HCT116 (cell line): ENCODE measurements at places on chromosomes 3 and 15. TPM values are rescaled to one million over a fixed set of nuclear protein-coding genes. Genes with fewer than 3 reads are reported as not detected.

DNA sequence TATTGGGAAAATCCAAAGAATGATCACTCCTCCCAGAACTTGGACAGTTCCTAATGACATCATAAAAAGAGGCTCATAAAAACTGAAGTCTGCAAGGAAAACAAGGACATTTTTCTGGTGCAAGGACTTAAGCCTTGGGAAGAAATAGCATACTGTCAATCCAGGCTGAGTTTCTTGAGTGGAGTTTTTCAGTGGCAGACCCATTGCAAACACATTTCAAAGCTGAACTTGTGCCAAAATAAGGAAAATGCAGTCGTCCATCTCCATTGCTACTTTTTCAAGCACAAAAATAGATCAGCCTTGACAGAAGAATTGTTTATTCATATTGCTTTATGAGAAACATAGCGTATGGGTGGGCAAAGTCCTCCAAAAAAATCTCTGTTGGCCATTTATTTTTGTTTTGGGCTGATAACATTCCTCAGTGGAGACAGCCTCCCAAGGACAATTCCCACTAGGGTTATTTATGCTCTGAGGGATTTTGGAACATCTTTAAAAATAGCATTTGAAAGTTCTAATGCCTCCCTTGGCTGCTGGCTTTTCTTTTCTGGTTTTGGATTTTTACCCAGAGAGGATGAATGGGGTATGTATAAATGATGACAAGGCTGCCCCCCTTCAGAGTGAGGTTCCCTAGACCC lies 220.0 kb downstream of the CADPS start:
- no peak overlapping the region for H3K27ac ChIP-seq
- no peak for DNase-seq
- H3K4me3 ChIP-seq, result no peak overlapping the region
- H3K4me1 ChIP-seq, result no peaks in the 10 kb centered on the region

- H3K4me3 ChIP-seq, result no peak overlapping the region
- DNase-seq, result no peak
- H3K27ac ChIP-seq, result no peak overlapping the region
- H3K36me3 ChIP-seq, result no peaks in the 10 kb centered on the region
- H3K27me3 ChIP-seq, result no peaks in the 10 kb centered on the region
Observed at GRCh38 chr3:152038490-152038889, 165.0 kb downstream of the SUCNR1 start.

DNA sequence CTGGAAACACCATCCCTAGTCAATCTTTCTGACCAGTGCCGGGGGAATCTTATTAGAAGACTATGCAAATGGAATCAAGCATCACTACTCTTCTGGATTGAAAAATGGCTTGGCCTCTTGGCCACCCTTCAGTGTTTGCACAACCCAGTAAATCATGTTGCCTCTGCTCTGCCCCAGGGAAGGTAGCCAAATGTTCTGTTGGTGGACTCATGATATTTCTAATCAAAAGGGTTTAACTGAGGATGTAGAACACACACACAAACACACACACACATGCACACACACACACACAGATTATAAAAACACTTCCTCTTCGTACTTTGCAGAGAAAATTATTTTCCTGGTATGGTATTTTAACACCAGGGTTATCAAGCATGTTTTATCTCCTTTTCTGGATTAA lies 7.9 kb downstream of the RBP2 start:
- no peak overlapping the region for H3K27ac ChIP-seq
- H3K27me3 ChIP-seq, result no peaks in the 10 kb centered on the region
- no peaks in the 10 kb centered on the region for H3K36me3 ChIP-seq
- H3K4me3 ChIP-seq, result no peak overlapping the region

DNA sequence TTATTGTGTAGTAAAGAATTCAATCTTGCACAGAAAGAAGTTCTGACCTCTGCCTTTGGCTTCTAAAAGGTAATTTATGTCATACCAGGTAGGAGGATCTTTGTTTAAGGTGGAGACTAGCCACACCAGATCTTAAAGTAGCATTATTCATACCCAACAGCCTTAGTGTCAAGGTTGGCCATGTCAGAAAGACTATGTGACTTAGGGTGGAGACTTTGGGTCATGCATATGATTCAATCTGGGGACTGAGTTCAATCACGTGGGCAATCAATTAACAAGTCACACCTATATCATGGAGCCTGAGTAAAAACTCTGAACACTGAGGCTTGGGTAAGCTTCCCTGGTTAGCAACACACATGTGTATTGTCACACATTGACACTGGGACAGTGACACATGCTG lies 28.5 kb upstream of the ENTPD3 start:
- DNase-seq, result no peak
- no peak overlapping the region for H3K27ac ChIP-seq
- no peaks in the 10 kb centered on the region; the same call in 1 of the 2 replicates for H3K27me3 ChIP-seq
- H3K4me3 ChIP-seq, result no peak overlapping the region
- H3K4me1 ChIP-seq, result no peaks in the 10 kb centered on the region

- no peak for DNase-seq
- H3K36me3 ChIP-seq, result no peaks in the 10 kb centered on the region
- no peaks in the 10 kb centered on the region for H3K27me3 ChIP-seq
- H3K4me3 ChIP-seq, result no peak overlapping the region
- H3K4me1 ChIP-seq, result no peaks in the 10 kb centered on the region
- no peak overlapping the region for H3K27ac ChIP-seq
Observed at GRCh38 chr3:172580680-172581401, 57.6 kb upstream of the TNFSF10 start.

- DNase-seq, result no peak
- H3K27me3 ChIP-seq, result no peaks in the 10 kb centered on the region
- H3K4me3 ChIP-seq, result no peak overlapping the region
- no peaks in the 10 kb centered on the region for H3K36me3 ChIP-seq
- H3K27ac ChIP-seq, result no peak overlapping the region
Observed at GRCh38 chr15:39275066-39275465, 305.8 kb upstream of the THBS1 start.

- H3K27me3 ChIP-seq, result no peaks in the 10 kb centered on the region
- H3K4me1 ChIP-seq, result peaks cover 14% of the 10 kb centered on the region
- no peak overlapping the region for H3K4me3 ChIP-seq
- no peaks in the 10 kb centered on the region for H3K36me3 ChIP-seq
- DNase-seq, result no peak
Observed at GRCh38 chr3:13011573-13012220, 61.5 kb downstream of the IQSEC1 start.

- no peaks in the 10 kb centered on the region for H3K27me3 ChIP-seq
- no peak overlapping the region for H3K4me3 ChIP-seq
- no peak for DNase-seq
- H3K27ac ChIP-seq, result no peak overlapping the region
Observed at GRCh38 chr3:170753421-170754310, 116.3 kb downstream of the RPL22L1 start.

DNA sequence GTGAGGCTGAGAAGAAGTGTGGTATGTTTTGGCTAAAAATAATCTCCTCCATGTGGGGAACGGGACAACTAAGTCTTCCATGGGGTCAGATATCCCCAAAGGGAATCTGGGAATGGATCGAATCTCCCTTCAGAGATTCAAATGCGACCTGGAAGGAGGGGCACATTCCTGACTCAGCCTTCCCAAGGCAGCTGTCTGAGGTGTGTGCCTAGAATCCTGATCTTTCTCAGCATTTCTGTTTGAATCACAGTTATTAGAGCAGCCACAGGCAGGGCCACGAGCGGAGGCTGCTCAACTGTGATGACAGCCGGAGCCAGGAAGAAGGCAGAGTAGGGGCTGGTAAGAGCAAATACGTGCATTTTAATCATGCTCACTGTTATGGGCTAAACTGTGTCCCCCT lies 135.1 kb downstream of the ADAMTS17 start:
- no peak for DNase-seq
- no peak overlapping the region for H3K27ac ChIP-seq
- H3K27me3 ChIP-seq, result no peaks in the 10 kb centered on the region

DNA sequence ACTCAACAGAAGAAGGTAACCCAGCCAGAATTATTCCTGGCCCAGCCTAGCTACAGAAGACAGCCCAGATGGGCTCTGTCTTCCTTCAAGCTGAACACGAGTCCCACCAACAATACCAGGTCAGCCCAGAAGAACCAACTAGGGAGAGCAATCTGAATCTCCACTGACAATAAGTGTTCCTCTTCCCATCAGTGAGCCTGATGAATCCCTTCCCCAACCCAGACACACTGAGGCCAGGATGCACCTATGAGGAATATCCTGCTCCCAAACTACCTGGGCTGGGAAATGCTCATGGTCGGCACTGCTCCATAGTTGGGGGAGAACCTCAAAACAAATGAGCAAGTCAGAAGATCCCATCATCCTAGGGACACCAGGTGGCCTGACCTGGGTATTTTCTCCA lies 351.1 kb downstream of the OCA2 start:
- H3K27ac ChIP-seq, result no peak overlapping the region
- H3K27me3 ChIP-seq, result no peaks in the 10 kb centered on the region
- DNase-seq, result no peak
- H3K36me3 ChIP-seq, result no peaks in the 10 kb centered on the region
- no peaks in the 10 kb centered on the region for H3K4me1 ChIP-seq

Gene LDHAL6B
- total RNA-seq, result not detected

Gene NAALADL2
- 2.9 TPM for total RNA-seq

Gene PP2D1
- total RNA-seq, result not detected
